NCI-H187 treated with DMSO at 0.1 percent for 48 hours (cell line): ENCODE measurements at places on chromosomes 3 and 15.

- DNase-seq: no peak
These were observed 88.8 kb downstream of the WDR72 start for GRCh38 chr15:53670701-53671100.

DNA sequence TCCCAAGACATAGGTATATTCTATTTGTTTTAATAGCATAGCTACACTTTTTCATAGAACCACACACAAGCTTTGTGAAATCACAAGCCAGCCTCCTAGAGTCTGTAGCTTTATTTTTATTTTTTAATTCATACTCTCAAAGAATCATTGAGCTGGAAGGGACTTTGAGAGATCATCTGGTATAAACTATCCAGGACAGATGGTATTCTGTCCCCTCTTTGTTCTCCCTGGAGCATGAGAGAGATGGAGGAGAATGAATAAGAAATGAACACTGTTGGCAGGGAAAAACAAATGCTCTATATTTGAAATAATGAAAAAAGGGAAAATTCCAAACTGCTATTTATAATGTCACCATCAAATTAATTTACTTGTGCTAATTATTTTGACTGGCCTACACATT, 338.7 kb upstream of the IL12A start:
- no peak for DNase-seq

- no peak for DNase-seq
These were observed 288.9 kb downstream of the EFHB start for GRCh38 chr3:19645093-19645492.

GRCh38 chr15:40313531-40314398, 6.0 kb upstream of the PLCB2 start:
- peak; percentile 33 for DNase-seq
